ENCODE measurements at places on chromosomes 16 and 17. TPM values are rescaled to one million over a fixed set of nuclear protein-coding genes. Genes with fewer than 3 reads are reported as not detected.

PRR15L gene
- not detected for total RNA-seq

ABCC12 gene
- total RNA-seq, result not detected

DBNDD1 gene
- 22.6 TPM for total RNA-seq

TSPOAP1 gene
- total RNA-seq, result 0.72 TPM

SHISA6 gene
- 0.41 TPM for total RNA-seq

MPP2 gene
- 2.0 TPM for total RNA-seq

FZD2 gene
- total RNA-seq, result 0.58 TPM

GP2 gene
- total RNA-seq, result not detected

MYO1D gene
- 5.8 TPM for total RNA-seq

TMEM170A gene
- 7.9 TPM for total RNA-seq

EPX gene
- not detected for total RNA-seq

IRX3 gene
- total RNA-seq, result 5.0 TPM

CDRT15 gene
- total RNA-seq, result not detected

ATAD5 gene
- total RNA-seq, result 0.10 TPM

SLFN12L gene
- total RNA-seq, result 0.15 TPM

ASPA gene
- 4.8 TPM for total RNA-seq

YBX2 gene
- total RNA-seq, result not detected

DDX19B gene
- 34.0 TPM for total RNA-seq

ARHGAP44 gene
- 2.5 TPM for total RNA-seq

WDR45B gene
- total RNA-seq, result 33.1 TPM

ZNF785 gene
- 1.2 TPM for total RNA-seq

PLCG2 gene
- 2.4 TPM for total RNA-seq

ADGRG3 gene
- total RNA-seq, result not detected

BICDL2 gene
- total RNA-seq, result not detected

ANKS4B gene
- 0.04 TPM for total RNA-seq

CBX8 gene
- 0.18 TPM for total RNA-seq

TBC1D3E gene
- not detected for total RNA-seq

TBL3 gene
- total RNA-seq, result 78.6 TPM

SLC6A2 gene
- total RNA-seq, result not detected

All from gastrocnemius medialis (tissue), 4 donors.